Stomach (tissue), 19 donors: ENCODE measurements at places on chromosomes 4 and X. TPM values are rescaled to one million over a fixed set of nuclear protein-coding genes. Genes with fewer than 3 reads are reported as not detected.

The NUDT10 gene
- total RNA-seq, result 21.0 TPM

DNA sequence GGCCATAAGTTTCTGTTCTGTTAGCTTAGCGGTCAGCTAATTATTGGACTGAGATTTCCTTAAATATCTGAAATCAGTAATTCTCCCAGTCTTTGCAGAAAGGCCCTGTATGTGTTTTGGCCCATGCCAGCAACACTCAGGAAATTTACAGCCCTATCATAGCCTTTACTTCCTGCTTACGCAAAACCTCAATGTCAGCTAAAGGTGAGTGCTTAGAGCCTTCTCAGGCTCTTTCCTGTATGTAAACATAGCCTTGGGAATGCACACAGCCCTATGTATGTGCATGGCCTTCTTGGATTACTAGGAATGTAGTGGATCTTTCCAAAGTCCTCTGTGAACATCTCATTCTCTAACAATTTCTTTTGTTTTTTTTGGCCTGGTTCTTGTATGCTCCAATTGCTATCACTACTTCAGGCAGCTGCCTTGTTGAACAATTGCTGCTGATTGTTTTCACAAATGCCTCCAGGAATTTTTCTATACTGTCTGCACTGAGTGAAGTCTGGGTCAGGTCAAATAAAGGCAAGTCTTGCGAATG lies 200.0 kb downstream of the PPP1R2C start:
- peak; percentile 23 for DNase-seq

The FHDC1 gene
- 13.4 TPM for total RNA-seq

DNA sequence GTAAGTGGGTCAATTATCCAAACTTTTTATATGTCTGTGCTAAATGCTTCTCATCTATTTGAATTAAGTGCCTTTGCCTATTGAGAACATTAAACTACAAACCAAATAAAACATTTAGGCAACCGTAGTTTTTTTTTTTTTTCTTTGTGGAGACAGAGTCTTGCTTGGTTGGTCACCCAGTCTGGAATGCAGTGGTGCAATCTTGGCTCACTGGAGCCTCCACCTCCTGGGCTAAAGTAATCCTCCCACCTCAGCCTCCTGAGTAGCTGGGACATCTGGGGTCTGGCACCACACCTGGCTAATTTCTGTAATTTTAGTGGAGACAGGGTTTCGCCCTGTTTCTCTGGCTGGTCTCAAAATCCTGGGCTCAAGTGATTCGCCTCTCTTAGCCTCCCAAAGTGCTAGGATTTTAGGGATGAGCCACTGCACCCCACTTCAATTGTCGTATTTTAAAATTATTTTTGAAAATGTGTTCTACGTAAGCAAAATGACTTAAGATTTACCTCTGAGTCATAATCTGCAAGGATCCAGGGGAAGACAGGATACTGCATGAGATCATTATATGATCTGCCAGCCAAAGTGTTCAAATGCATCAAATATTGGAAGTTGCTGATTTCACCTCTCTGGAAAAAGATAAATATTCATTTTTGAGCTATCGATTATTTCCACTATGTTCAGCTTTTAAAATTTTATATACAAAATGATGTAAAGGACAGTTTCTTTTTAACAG lies 125.6 kb downstream of the CDS1 start:
- no peak for DNase-seq

DNA sequence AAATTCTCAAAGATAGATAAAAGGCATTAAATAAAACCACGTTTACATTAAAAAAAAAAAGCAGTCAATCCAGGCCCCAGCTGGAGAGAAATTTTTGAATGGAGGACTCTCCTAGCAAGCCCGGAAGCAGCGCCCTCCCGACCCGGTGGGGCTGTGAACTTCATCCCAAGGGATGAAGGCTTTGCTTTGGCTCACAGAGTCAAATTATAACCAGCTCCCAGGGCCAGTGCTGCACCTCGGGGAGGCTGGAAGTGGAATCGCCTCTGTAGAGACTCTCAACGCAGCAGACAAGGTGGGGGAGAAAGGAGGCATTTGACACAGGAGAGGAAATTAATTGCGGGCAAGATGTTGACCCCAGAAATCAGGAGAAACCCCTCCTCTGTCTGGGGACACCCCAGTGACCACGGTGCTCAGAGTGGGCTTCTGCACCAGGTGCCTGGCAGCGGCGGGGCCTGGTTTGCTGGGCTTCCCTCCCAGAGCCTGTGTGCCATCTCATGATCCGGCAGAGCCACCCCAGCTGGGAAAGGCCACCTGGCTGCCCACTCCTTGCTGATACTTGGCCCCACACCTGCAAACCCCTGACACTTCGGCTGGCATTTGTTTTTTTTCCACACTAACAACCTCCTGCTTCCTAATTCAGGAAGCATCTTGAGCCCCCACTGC lies 71.7 kb downstream of the ABLIM2 start:
- DNase-seq, result no peak

- no peak for DNase-seq
Observed at GRCh38 chr4:144185086-144185485, 44.6 kb upstream of the GYPA start.

DNA sequence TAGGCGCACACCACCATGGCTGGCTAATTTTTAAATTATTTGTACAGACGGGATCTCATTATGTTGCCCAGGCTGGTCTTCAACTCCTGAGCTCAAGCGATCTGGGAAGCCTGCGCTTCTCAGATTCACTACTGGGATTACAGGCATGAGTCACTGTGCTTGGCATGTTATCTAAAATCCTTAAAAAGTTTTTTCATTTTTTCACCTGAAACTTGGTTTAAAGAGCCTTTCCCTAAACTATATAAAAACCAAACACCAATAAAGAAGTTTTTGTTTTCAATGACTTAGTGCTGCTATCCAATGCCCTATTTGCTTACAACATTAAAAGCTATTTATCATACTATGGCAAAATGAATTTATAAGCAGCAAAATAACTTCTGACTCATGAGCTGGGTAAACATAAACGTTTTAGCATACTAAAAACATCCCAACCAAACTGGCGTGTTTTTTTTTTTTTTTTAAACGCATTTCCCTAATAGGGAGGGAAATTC lies 127.8 kb downstream of the UBE2K start:
- DNase-seq, result no peak

DNA sequence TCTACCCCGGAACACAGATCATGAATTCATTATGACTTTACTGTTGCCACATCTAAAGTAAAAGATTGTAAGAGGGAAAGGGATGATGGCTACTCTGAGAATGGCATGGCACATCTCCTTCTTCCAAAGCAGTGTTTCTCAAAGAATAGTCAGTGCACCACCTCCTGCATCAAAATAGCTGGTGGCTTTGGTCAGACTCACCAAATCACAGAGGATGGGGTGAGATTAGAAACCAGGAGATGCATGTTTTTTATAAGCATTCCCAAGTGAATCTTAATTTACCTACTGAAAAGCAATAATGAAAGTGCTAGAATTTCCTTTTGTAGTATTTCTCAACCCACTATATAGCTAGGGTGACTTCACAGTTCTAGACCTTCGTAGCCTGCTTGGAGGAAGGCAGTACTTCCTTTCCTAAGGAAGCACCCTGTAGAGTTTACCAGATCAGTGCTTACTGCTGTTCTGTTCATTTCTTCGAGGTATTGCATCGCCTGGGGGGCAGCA lies 340.8 kb upstream of the KLF3 start:
- DNase-seq, result no peak

DNA sequence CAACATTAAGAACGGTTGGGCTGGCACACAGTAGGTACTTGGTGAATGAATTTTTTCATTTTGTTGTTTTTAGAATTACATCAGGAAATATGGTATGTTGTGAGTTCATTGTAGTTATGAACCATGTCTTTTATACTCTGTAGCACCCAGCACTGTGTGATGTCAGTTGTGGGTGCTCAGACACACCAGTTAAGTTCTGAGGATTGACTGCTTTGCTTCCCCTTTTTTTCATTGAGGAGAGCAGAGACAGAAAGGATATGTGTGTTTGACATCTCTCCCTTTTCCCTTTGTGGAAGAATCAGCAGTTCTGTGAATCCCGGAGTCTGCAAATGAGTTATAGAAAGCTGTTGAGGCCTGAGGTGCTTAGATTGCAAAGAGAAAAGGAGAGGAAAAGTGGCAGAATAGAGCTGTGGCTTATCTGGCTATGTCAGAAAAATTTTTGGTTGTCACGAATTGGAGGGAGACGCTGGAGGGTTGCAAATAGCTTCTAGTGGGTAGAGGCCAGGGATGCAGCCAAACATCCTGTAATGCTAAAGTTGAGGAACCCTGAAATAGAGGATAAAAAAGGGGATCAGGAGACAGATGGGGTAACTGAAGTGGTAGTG lies 13.1 kb downstream of the SMAD1 start:
- DNase-seq, result no peak

DNA sequence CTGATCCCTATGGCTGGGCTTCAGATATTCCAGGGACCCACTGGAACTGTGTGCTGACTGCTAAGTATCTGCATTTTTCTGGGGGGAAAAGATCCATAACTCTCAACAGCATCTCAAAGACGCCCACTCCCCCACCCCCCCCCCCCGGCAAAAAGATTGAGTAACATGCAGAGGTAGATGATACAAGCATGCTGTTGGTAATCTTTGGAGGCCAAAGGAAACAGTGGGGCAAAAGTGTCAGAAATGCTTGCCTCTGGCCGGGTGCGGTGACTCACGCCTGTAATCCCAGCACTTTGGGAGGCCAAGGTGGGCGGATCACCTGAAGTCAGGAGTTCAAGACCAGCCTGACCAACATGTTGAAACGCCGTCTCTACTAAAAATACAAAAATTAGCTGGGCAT lies 12.2 kb downstream of the XPNPEP2 start:
- no peak for DNase-seq

DNA sequence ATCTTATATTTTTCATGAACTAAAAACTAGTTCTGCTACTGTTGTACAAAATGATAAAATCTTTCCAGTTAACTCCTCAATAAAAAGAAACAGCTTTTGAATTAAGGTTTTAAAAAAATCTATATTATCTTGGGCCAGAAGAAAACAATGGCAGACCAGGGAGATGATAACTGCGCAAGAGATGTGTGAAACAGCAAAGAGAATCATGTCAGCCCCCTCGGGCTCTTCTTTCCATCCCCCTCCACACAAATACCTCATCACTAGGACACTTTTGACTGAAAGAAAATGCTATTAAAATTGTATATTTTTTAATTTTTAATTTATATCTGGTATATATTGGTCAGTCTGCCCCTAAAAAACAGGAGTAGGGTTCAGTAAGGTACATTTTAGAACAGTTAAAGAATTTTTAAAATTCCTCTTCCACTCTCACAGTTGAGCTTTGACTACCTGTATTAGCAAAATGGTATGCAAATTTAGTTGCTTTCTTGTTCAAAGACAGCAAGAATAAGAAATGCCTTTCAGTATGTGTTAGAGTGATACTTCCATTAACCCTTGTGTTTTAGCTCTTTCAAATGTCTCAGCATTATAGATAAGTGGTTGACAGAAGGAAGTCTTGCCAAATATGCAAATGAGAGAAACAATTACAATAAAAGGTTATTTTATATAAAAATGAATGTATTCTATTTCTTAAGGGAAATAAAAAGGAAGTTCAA lies 36.4 kb upstream of the LCORL start:
- no peak for DNase-seq

GRCh38 chr4:26873391-26874026 lies 12.9 kb downstream of the STIM2 start:
- no peak for DNase-seq

DNA sequence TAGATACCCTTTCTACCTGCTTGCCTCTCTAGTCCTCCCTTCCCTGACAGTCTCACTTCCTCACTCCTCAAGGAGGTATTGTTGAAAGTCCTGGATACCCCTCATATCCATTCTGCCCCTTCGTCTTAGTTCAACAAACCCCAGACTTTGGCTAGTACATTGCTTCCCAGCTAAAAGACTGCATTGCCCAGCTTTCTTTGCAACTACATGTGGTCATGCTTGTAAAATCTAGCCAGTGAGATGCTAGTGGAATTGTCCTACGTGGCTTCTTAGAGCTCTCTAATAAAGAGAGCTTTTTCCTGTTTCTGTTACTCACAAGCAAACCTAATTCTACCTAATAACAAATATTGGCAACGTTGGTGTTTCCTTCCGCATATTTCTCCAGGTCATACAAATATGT lies 237.9 kb upstream of the PSAPL1 start:
- DNase-seq, result no peak

The SSX2 gene
- not detected for total RNA-seq

GRCh38 chrX:45385757-45386156 lies 185.1 kb upstream of the DIPK2B start:
- no peak for DNase-seq

DNA sequence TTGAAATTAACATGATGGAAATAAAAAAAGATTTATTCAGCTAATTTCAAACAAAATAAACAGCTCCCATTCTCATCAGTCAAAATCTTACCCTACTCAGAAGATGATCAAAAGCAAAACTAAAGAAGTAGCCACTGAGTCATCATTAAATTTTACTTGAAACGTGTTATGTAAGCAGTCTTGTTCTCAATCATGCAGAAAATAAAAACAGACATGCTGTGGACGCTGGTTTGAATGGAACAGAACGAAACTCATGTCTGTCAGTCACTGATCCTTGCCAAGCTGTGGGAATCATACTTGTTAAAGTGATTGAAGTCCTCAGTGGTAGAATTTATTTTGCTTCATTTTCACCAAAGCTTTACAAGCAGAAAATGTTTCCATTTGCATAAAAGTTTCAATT lies 77.2 kb upstream of the TLR3 start:
- DNase-seq, result no peak

- DNase-seq, result no peak
Observed at GRCh38 chrX:46543441-46543840, 1.8 kb downstream of the ZNF674 start.

- DNase-seq, result no peak
Observed at GRCh38 chrX:91039777-91040176, 394.9 kb upstream of the PABPC5 start.

- DNase-seq, result peak; percentile 33
Observed at GRCh38 chr4:77669946-77670590, 64.4 kb downstream of the CXCL13 start.

- DNase-seq, result no peak
Observed at GRCh38 chr4:38366997-38367396, 297.0 kb upstream of the KLF3 start.

The PRRG1 gene
- total RNA-seq, result 4.6 TPM

- DNase-seq, result no peak
Observed at GRCh38 chr4:95963456-95963855, 123.6 kb downstream of the PDHA2 start.

GRCh38 chrX:146831994-146832393 lies 17.4 kb upstream of the CXorf51A start:
- DNase-seq, result no peak

- DNase-seq, result no peak
Observed at GRCh38 chrX:13694359-13694758, 5.4 kb downstream of the RAB9A start.

- DNase-seq, result peak; percentile 2
Observed at GRCh38 chrX:114717921-114718320, 134.0 kb downstream of the HTR2C start.

The TRIM61 gene
- not detected for total RNA-seq

GRCh38 chr4:64464581-64464980 lies 55.3 kb upstream of the TECRL start:
- DNase-seq, result no peak

DNA sequence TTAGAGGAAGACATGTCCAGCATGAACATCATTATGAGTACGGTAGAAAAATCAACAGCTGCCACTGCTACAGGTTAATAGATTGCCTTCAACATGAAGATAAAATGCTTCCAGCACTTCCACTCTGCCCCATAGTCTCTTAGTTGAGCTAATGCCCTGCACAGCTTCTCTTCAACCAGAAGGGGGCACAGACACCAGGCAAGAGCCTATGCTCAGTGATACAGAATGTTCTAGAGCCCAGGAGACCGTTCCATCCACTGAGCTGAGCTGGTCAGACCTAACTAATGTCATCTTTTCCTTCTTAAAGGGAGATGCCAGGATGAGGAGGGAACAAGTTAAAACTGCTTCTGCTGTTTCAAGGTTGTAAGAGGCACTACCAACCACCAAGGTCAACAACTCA lies 42.2 kb downstream of the SMIM10L2A start:
- DNase-seq, result no peak

The NPY2R gene
- not detected for total RNA-seq
